ENCODE measurements at places on chromosomes 13 and 19.

DNA sequence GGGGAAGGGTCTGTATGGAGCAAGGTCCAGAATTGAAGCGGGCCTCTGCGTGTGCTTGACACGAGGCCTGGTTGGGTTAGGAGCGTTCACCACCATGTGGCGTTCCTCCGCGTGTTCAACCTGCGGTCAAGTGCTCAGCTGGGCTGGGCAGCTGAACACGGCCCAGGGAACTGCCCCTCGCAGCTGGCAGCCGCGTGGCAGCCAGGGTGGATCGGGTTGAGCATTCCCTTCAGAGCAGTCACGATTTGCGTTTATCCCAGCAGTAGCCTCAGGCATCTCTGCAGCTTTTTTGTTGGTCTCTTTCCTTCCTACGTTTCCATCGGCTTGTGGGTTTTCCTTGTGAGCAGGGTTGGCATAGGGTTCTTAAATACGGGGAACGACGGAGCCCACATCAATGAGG, 28.7 kb upstream of the F2RL3 start:
- DNase-seq = no peak

DNA sequence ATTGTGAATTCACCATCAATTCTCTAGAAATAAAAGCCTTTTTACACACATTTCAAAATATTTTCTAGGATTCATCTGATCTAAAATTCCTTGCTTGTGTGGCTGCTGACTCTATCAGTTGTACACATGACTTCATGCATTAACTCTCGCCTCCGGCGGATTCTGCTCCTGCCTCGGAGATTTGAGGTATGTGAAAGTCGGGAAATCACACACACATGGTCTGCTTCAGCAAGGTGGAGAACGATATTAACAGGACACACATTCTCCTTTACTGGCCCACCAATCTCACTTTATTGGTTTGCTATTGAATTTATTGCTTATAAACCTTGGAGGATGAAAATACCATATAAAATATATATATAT, 855.7 kb downstream of the SLITRK5 start:
- DNase-seq = no peak

DNA sequence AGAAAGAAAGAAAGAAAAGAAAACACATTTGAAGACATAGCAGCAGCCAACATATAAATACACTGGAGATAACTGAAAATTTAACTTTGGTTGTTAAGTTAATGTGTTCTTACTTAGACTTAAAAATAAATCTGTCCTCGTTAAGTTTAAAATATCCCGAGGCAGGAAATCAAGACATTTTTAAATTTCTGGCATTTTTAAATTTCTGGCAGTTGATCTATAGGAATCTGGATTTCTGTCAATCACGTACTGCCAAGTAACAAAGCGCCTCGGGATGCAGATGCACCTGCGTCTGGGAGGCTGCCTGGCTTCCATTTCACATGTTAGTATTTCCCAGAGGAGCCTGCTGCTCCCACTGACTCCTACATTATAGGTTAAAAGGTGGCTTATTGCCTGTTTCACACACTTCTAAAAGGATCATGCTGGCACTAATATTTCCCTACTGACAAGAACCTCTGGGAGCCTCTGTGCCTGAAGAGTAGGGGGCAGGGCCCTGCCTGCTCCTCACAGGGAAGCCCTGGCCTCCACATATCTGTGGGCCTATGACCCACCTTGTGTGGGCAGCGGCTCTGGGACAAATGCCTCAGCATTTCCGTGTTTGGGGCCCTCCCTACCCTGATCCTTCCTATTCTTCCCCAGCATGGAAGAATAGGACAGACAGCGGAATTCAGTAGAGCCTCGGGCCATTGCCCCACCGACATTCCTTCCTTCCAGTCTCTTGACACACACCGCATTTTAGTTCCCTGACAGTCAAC, 62.8 kb upstream of the ATP12A start:
- DNase-seq = no peak

DNA sequence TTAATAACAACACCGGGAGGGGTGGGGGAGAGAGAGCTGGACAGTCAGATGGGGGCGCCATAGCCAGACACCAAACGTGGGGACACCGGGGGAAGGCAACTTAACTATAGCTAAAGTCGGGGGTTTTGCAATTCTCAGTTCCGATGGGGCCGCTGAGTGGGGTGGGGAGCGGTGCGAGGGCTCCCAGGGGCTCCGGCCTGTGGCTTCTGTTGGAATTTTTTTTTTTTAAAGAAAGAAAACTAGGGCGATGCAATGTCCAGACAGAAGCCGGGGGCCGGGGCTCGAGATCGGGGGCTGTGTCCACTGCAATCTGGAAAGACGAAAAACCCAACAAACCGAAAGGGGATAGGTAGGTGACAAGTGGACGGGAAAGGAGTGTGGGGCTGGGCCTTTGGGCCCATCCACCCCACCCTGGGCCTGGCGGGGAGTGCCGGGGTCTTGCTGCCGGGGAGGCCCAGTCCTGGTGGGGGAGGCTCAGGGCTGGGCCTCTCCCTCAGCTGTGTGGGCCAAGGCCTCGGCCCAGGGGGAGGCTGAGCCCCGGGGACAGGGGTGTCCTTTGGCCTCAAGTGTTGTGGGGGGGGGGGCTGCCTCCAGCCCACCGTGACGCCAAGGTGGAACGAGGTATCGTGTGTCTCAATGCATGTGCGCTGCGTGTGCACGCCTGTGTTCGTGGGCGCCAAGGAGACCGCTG, 17.3 kb downstream of the PRKCSH start:
- no peak for DNase-seq

- DNase-seq = peak; percentile 4
These were observed 13.8 kb downstream of the ATP12A start for GRCh38 chr13:24693862-24694471.

- no peak for DNase-seq
These were observed 19.0 kb downstream of the C2CD4C start for GRCh38 chr19:389935-390289.

DNA sequence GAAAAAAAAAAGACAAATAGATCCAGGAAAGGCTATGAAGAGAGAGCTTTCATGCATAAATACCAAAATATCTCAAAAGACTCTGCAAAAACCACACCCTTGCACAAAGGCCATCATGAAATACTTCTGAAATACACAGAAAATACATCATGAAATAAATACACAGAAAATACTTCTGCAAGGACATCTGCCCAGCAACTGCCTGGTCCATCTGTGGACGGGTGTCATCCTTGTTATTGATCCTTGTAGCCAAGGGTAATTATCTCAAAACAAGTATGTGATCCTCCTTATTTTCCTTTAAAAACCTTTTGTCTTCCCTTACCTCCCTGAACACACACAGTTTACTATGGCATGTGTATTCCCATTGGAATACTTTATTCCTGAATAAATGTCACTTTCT, 6.9 kb downstream of the USPL1 start:
- no peak for DNase-seq

DNA sequence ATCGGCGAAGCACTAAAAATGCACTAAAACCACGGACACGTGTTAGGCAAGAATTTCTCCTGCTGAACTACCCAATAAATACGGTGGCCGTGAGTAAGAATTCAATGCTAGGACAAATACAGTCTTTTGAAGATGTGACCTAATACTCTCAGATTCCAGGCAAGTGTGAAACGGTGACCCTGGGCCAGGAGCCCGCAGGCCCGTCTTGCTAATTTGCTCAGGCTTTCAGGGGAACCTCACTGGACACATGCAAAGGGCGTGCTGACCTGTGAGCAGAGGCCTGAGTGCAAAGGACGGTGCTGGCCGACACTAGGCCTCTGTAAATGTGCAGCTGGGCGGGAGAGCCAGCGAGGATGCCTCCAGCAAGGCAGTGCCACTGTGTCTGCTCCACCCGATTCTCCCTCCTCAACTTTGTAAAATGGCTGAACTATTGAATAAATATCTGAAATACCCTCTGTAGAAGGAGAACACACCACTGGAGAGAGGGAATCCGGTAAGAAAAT, 70.1 kb downstream of the STK24 start:
- DNase-seq = no peak

DNA sequence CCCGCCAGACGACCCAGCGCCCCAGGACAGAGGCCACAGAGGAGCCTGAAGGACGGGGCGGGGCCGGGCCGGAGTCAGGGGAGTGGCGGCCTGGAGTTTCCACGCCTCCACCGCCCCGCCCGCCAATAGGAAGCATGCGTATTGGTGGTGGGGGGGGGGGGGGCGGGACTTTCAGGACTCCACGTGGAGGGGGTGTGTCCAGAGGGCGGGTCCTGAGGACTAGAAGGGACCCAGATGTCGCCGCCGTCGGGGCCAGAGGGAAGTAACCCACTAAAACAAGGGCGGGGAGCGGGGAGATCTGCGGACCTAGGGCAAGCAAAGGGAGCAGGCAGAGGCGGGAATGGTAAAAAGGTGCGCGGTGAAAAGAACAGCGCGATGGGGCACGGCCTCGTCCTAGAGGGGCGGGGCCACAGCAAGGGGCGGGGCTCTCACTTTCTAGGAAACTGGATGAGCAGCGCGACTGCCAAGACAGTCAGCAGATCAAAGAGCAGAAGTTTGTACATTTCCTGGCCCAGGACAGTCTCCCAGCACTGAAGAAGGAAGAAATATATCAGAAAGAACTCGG, 2.8 kb upstream of the LENG1 start:
- peak; percentile 78 for DNase-seq

- DNase-seq = no peak
These were observed 67.1 kb downstream of the KDM4B start for GRCh38 chr19:5035793-5036697.

DNA sequence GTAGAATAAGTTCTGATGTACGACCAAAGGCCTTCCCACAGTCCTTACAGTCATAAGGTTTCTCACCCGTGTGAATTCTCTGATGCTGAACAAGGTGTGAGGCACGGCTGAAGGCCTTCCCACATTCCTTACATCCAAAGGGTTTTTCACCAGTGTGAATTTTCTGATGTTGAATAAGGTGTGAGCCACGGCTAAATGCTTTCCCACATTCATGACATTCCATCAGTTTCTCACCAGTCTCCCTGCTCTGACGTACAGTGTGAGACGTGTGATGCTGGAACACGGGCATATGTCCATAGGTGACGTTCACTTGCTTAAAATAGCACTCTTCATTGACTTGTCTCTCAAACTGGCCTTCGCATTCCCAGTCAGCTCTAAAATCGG, 31.0 kb upstream of the COX7A1 start:
- no peak for DNase-seq

DNA sequence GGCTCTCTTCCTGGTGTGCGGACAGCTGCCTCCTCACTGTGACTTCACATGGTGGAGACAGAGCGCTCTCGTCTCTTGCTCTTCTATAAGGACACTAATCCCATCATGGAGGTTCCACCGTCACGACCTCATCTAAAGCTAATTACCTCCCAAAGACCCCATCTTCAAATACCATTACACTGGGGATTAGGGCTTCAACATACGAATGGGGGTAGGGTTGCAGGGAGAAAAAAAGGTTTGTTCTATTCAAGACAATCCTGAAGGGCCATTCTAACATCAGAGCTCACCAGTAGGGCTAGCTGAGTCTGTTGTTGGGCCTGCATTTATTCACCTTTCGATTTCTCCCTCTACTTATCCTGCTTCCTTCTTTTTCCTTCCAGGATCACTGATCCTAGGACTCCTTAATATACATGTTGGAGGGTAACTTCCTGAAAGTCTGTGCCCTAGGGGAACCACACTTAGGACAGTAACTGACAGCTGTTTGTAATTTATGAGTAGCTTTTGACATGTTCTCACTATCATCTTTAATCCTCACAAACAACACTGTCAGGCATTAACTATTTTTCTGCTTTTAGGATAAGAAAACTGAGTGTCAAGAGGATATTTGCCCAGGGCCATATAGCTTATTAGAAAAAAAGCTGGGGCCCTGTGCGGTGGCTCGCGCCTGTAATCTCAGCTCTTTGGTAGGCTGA, 18.8 kb upstream of the GTF2F2 start:
- DNase-seq = no peak

GRCh38 chr19:41529484-41530183, 46.3 kb upstream of the CEACAM21 start:
- DNase-seq = no peak

DNA sequence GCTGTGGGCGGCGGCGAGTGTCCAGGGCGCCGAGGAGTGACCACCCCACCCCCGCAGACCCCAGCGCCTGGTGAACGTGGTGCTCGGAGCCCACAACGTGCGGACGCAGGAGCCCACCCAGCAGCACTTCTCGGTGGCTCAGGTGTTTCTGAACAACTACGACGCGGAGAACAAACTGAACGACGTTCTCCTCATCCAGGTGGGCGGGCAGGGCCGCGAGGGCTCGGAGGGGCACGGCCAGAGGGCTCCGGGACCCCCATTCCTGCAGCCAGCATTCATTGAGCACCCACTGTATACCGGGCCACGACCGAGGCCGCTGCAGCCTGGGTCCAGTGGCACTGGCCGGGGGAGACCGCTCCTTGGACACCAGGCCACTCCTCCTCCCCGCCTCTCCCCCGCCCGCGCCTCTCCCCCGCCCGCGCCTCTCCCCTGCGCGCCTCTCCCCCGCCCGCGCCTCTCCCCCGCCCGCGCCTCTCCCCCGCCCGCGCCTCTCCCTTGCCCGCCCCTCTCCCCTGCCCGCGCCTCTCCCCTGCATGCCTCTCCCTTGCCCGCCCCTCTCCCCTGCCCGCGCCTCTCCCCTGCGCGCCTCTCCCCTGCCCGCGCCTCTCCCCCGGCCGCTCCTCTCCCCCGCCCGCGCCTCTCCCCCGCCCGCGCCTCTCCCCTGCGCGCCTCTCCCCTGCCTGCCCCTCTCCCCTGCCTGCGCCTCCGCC, 3.2 kb downstream of the PRTN3 start:
- no peak for DNase-seq

GRCh38 chr19:867301-867793, 7.9 kb downstream of the CFD start:
- no peak for DNase-seq

DNA sequence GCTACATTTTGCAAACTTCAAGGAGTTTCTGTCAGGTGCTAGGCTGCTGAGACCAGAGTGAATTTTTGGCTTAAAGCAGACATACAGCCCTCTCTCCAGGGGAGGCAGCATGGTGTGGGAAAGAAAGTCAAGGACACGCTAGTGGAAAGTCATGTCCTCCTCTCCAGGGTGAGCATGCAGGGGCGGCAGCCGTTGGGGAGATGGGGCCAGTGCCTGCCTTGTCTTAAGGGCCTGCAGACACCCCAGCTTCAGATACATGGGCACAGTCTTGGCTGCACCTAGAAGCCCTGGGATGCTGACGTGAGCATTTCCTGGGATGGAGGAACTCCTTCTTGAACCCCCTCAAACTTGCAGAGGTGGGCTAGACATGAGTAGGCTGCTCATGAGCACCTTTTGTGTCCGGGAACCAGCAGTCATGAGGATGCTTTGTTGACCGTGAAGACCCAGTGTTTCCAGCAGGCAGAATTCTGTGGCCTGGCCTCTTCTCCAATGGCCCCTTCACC, 43.3 kb upstream of the PEPD start:
- no peak for DNase-seq

- DNase-seq = no peak
These were observed 145.6 kb downstream of the SHISA2 start for GRCh38 chr13:25906191-25906661.

GRCh38 chr13:108037348-108037747, 178.0 kb downstream of the LIG4 start:
- DNase-seq = no peak
